Spinal cord (tissue), 10 donors: ENCODE measurements at places on chromosomes 11 and 22. TPM values are rescaled to one million over a fixed set of nuclear protein-coding genes. Genes with fewer than 3 reads are reported as not detected.
A peak's percentile ranks its signal among the peaks of the same experiment; 100 is the strongest.

Gene RFPL2
- polyA plus RNA-seq, result 2.5 TPM

Gene MFNG
- 11.1 TPM for polyA plus RNA-seq

Gene CASP1
- polyA plus RNA-seq, result 5.6 TPM

Gene MFRP
- 0.09 TPM for polyA plus RNA-seq

Gene P2RX6
- polyA plus RNA-seq, result 3.7 TPM

Gene SAA4
- polyA plus RNA-seq, result 0.59 TPM

Gene OR2AG2
- polyA plus RNA-seq, result 0.14 TPM

Gene OR2AT4
- polyA plus RNA-seq, result 0.05 TPM

Gene NCR3LG1
- 7.0 TPM for polyA plus RNA-seq

- DNase-seq, result no peak
Observed at GRCh38 chr11:118872403-118872821, 11.3 kb upstream of the CXCR5 start.

- no peak for DNase-seq
Observed at GRCh38 chr22:43257549-43257948, 70.6 kb upstream of the TTLL12 start.

DNA sequence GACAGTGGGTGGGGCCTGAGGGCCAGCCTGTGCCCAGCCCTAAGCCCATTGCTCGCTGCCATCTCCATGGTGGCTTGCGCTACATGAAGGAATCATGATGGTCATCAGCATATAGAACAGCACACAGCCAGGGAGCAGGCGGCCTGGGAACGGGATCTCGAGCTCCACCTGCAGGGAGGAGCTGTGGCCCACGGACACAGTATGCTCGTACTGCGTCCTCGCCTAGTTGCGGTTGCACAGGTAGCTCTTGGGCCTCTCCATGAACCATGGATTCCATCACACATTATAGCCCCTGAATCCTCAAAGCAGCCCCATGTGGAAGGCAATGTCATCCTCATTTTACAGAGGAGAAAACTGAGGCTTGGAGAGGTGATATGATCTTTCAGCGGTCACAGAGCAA, 15.1 kb downstream of the SEC14L4 start:
- no peak for DNase-seq

DNA sequence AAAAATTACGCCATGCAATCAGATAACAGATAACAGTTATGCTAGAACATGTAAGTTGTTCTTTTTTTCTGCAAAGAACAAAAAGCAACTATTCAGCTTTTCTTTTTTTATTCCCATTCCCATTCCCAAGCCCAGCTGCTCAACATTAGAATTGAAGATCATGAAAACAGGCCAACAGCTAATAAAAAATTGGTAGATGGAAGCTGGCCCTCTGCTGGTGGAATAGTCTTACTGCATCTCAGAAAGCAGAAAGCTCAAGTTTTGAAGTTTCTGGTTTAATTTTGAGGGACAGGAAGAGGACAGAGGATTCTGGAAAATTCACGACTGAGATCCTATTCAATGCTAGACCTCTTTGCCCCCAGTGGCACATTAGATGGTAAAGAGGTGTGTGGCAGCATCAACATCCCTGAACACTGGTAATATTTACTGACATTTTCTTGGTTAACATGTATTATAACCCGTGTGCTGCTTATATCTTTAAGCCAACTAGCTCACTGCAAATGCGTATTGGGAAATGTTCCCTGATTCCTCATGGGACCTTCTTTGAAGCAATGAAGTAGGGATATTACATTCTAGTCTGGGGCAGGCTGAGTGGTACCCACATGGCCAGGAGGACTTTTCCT, 591.2 kb downstream of the OPCML start:
- peak; percentile 62 for DNase-seq

DNA sequence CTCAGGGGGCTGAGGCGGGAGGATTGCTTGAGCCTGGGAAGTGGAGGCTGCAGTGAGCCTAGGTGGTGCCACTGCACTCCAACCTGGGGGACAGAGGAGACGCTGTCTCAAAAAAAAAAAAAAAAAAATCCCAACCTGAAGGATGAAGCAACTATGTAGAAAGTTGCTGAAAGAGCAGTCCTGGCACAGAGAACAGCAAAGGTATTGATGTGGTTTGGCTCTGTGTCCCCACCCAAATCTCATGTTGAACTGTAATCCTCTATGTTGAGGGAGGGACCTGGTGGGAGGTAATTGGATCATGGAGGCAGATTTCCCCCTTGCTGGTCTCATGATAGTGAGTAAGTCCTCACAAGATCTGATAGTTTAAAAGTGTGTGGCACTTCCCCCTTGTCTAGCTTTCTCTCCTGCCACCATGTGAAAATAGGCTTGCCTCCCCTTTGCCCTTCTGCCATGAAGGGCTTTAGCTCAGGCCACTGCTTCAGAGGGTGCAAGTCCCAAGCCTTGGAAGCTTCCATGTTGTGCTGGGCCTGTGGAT, 10.7 kb upstream of the SERPING1 start:
- no peak for DNase-seq

DNA sequence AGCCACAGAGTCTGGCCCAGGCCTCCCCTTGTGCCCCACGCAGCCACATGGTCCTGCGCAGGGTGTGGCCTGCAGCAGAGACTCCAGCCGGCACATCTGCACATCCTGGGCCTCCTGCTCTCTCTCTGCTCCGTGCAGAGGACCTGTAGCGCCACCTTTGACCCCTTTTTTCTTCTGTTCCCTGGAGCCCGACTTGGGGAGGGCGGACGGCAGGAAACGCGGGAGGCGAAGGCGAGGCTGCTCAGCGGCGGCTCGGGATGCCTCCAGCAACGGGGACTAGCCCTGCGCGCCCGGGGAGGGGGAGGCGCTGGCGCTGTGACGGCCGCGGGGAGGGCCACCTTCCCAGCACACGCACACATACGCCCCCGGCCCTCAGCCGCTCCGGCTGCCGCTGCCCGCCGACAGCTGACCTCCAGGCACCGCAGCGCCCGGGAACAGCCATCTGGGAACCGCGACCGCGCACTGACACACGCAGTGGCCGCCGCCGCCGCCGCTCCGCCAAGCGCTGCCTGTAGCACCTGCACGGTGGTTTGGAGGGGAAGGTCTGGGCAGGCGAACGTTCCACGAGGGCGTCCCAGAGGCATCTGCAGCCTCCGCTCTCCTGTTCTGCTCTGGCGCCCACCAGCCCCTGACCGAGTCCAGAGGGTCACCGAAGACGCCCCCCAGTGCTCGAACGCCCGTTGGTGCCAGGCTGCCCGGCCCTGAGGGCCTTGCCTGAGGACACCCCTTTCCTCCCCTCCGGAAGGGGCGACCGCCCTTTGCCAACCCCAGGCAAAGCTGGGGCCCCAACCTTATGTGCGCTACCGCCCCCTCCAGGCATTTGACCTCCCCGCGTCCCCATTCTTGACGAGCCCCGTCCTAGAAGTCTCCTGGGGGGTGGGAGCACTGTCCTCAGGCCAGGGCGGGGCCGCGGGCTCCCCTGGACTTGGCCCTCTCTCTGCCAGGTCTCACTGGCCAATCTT, 16.9 kb upstream of the C22orf42 start:
- peak; percentile 56 for DNase-seq

GRCh38 chr11:21494946-21495345, 697.9 kb upstream of the ANO5 start:
- DNase-seq, result no peak

- peak; percentile 4 for DNase-seq
Observed at GRCh38 chr11:118996926-118997626, 862 bp upstream of the CENATAC start.

DNA sequence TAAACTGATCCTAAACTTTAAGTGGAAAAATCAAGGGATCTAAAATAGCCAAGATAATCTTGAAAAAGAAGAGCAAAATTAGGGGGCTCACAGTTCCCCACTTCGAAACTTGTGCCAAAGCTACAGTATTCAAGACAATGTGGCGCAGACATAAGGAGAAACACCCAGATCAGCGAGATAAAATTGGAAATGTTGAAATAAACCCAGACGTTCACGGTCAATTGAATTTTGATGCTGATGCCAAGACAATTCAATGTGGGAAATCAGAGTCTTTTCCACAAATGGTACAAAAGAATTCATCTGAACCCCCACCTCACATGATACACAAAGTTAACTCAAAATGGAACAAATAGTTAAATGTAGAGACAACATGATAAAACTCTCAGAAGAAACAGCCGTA, 601.6 kb downstream of the BRD1 start:
- DNase-seq, result no peak

DNA sequence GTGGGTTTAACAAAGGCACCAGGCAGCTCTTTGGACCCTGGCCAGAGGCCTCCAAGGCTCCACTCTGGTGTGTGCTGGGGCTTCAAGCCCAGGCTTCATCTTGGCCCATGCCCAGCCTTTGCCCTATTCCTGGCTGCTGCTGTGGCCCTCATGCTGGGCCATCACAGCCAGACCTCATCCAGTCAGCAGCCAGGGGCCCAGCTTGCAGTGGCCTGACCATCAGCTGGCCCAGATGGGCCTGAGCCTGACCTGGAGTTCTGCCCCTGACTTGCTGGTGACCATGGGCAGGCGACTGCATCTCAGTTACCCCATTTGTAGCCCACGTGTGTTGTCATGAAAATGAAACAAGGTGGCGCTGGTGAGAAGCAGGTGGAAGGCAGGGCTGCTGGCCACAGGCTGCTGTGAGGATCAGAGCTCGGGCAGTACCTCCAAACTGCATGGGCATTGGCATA, 76.1 kb downstream of the MED15 start:
- no peak for DNase-seq

GRCh38 chr11:70490208-70490607, 91.9 kb downstream of the CTTN start:
- DNase-seq, result no peak

- no peak for DNase-seq
Observed at GRCh38 chr11:66951135-66951534, 7.0 kb downstream of the PC start.

DNA sequence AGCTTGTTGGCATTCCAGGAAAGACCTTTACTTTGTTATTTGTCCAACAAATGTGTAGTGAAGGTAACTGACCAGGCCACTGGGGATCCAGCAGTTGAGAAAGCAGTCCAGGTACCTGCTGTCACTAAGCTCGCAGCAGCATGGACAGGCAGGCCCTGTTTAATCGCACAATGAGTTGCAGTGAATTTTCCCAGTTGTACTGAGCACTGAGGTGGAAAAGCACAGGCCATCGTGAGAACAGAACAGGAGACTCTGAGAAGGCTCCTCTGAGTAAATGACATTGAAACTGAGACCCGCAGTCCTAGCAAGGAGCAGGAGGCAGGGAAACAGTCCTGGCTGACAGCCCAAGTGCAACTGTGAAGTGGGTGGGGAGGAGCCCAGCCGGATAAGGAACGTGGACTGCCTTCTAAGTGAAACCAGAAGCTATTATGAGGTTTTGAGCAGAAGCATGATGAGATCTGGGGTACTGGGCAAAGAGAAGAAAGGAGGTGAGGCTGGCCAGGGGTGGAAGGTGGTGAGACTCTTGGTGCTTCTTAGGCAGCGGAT, 39.8 kb upstream of the CDON start:
- DNase-seq, result peak; percentile 69

GRCh38 chr22:45534339-45535192, 31.9 kb downstream of the FBLN1 start:
- DNase-seq, result no peak

DNA sequence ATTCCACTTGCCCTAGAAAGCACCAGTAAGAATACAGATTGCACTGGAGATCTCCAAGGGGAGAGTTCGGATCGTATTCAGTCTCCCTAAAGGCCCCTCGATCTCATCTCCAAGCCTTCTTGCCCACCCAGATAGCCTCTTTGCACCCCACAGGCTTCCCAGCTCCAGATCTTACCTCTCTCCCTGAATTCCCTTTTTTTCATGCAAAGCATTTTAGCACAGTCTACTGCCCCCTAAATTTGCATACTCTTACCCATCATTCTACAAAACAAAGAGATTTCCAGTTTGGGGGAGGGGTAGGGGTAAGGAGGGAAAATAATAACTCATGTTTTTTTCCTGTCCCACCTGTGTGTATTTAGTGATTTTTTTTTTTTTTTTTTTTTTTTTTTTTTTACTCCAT, 105.2 kb downstream of the NAV2 start:
- no peak for DNase-seq

- DNase-seq, result no peak
Observed at GRCh38 chr22:33429281-33429680, 371.1 kb upstream of the SYN3 start.

DNA sequence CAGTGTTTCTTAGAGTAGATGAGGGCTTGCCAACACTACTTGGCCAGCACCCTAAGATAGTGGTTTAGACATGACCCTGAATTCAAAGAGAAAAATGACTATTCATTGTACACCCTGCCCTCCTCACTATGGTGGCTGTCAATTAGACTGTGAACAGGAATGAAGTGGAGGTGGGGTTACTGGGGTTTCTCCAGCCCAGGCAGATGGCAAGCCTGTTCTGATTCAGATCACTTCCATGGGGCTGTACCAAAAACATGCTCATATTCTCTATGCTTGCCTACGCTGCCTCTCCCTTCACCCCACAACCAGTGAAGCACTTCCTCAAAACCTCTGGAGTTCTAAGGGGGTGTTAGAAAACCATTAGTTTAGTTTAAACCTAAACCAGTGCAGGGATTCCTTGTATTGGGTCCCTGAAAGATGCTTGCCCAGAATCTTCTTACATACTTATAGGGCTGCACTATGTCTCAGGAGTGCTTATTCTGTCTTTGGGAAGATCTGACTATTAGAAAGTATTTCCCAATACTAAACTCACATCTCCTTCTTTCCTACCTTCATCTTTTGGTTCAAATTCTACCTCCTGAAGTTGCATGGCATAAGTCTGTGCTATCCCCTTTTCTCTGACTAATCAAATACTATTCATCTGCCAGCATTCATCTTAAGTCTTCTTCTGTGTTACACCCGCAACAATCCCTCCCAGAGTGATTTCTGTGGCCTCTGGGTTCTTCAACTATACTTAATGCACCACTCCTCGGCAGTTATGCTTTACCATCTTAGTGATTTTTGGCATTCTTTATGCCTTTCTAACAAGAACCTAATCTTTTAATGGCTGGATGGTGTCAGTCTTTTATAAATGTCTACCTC, 71.8 kb downstream of the ATG16L2 start:
- no peak for DNase-seq

GRCh38 chr11:131070365-131070764, 154.1 kb upstream of the SNX19 start:
- DNase-seq, result no peak

DNA sequence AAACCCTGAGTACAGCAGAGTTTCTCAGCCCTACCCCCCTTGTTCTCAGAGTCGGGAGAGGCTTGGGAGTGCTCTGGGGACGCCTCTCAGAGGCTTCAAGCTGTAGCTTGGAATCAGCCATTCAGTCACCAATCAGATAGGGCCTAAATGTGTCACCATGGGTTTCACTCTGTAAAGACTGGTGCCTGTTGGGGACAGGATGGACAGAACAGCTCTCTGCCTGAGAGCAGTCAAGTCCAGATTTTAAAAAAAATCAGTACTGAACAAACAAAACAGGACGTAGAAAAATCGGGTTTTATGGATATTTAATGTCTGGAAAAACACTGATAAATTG, 1.3 kb downstream of the FADD start:
- no peak for DNase-seq

DNA sequence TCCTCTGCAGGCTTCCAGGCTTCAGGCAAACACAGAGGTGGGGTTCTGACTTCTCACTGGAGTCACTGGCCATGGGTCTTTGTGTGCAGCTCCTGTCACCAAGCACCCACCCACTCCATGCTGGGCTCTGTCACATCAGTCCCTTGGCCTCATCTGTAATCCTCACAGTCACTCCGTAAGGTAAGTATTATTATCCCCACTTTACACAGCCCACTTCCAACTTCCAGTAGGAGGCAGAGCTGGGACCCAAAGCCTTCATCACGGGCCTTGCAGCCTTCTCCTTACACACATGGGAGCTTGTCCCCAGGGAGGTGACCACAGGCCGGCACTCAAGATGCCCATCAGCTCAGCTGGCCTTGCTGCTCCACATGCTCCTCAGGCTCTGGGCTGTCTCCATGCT, 266.7 kb upstream of the B3GAT1 start:
- DNase-seq, result no peak

GRCh38 chr11:122882189-122882856, at the start of gene JHY:
Gene JHY, plus strand, starts transcription at chr11:122882759. Its CDS starts 3,091 bp downstream, at chr11:122885850.
- peak; percentile 64 for DNase-seq
